Choroid plexus epithelial cell (primary cell): ENCODE measurements at places on chromosomes 6 and 20.

DNA sequence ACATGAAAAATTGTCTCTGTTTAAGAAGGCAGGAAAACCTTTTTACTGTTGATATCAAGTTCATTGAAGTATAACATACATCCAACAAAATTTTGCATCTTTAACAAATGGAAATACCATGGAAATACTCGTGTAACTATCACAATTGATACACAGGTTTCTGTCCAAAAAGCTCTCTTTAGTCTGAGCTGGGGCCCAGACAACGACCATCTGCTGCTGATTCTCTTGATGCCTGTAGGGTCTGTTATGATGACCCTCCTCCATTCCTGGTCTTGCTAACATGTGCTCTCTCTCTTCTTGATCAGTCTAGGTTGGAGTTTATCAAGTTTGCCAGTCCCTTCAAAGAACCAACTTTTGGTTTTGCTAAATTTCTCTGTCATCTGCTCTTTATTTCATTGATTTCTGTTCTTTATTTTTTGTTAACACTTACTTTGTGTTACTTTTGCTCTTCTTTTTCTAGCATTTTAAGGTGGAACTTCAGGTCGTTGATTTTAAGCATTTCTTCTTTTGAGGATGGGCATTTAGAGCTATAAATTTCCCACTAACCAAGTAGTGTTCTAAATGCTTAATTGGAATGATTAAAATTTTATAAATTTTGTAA, 116.8 kb downstream of the PSMB1 start:
- no peak for DNase-seq

- DNase-seq, result no peak
Measured at GRCh38 chr6:128400875-128401274, 119.5 kb downstream of the PTPRK start.

DNA sequence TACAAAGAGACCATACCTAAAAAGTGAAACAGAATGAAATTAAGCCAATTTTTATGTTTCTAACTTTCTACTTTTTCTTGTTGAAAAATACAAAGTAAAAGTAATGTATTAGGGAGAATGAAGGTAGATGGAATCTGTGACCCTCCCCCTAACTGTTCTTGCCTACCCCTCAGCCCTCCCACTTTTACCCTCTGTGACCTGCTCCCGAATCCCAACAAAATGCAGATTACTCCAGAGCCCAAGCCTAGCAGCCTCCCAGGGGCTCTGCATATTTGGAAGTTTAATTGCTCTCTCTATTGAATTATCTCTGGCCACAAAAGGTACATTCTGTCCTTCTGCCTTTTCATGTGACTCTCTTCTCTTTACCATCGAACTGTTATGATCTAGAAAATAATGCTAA, 201.5 kb downstream of the PKHD1 start:
- DNase-seq, result no peak

- no peak for DNase-seq
Measured at GRCh38 chr6:47256361-47256760, 53.3 kb downstream of the TNFRSF21 start.

GRCh38 chr6:46129291-46129628, 529 bp upstream of the ENPP4 start:
- no peak for DNase-seq

DNA sequence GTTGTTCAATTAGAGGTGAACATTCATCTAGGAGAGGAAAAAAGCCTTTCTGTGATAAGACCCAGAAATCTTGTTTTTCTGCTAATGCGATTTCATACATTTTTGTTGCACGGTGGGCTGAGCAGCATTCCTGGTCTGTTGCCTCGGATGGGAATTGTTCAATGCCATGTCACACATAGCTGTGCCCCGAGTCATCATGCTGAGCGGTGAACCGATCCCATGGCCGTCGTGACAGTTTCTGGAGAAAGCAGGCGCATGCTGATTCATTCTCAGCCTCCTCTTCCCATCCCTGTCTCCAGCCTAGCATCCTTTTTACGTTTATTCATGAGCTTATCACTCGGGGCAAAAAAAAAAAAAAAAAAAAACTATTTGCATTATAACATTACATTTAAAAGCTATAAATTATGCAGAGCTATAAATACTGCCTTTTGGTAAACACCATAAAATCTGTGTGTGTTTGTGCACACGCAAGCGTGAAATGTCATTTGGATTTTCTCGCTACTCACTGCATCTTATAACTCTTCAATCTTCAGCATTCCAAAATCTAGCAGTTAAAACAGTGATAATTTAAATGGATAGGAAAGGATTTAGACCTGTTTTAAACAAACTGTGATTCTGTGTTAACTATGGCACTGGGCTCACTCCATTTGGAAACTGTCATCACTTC, 58.9 kb upstream of the IFNGR1 start:
- peak; percentile 64 for DNase-seq

DNA sequence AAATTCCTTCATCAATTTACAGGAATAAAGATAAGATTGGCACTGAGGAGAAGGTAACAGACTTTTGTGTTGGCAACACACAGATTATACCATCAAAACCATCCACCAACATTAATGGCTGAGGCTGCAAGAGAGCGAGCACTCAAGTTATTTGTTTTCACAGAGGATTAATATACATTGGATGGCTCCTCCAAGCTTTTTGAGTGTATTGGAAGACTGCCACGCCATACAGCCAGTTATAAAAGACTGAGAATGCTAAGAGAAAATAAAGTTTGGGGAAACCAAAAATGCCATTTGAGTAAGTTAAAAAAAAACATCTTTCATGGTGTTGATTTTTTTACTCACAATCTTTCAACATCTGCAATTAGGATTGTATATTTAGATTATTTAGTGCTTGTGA, 973.8 kb upstream of the SLC35B3 start:
- DNase-seq, result no peak

DNA sequence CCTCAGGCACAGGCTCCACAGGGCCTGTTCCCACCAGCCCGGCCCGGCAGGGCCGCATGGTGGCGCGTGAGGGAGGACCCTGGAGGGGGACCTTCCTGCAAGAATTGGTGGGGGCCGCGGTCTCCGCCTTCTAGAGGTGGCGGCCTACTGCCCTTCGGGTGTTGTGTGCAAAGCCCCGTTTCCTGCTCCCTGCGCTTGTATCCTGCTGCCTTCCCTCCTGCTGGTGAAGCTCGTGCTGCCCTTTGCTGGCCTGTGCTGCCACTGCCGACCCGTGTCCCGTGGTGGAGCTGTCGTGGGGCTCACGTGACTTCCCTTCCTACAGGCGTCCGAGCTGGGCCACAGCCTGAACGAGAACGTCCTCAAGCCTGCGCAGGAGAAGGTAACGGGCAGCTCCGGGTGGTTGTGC, 8.4 kb upstream of the COL20A1 start:
- no peak for DNase-seq

- no peak for DNase-seq
Measured at GRCh38 chr6:15391500-15391899, 145.6 kb downstream of the JARID2 start.

DNA sequence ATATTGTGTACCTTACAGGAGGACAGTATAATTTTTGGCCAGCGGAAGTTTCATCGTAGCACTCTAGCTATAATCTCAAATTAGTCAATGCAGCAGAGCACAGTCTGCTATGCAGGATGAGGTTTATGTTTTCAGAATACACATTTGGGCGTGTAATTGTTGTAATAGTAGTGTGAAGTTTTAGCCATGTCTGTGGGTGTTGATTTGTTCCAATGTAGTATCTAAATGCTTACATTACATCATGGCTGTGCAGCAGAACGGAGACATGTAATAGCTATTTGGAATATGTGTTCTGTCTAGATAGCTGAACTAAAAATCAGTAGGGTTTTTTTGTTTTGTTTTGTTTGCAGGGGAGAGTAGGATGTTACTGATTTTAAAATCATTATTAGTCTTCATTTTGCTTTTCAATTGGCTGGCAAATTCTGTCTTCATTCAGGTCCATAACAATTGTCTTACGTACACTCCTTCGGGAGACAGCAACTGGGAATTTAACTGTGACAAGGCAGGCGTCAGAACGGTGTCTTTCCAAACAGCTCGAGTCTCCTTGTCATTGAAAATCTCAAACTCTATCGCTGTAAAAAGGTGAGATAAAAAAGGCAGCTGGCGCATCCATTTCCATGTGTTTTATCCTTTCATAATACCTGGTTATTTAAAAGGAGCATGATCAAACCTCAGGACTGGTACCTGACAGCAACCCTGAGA, 65.1 kb upstream of the CDH4 start:
- DNase-seq, result peak; percentile 53

GRCh38 chr6:167469672-167470071, 144.8 kb downstream of the TTLL2 start:
- DNase-seq, result no peak

GRCh38 chr6:11535801-11536230, 1.7 kb upstream of the TMEM170B start:
- peak; percentile 63 for DNase-seq

DNA sequence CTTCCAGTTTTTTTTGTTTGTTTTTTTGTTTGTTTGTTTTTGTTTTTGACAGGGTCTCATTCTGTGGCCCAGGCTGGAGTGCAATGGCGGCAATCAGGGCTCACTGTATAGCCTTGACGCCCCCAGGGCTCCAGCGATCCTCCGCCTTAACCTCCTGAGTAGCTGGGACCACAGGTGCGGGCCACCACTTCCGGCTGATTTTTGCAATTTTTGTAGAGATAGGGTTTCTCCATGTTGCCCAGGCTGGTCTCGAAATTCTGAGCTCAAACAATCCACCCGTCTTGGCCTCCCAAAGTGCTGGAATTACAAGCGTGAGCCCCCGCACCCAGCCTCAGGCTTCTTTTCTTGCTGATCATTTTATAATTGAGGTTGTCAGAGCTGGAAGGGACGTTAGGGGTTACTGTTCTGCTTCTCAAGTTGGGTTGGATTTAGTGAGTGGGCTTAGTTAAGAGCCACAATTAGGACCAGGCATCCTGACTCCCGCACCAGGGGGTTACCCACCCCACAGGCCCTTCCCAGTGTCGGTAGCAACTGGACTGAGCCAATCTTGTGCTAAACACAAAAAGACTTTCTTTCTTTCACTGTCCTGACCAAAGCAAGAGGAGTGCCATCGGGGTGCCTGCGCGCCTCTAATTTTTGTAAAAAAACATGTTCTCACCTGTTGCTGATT, 13.1 kb upstream of the ZSCAN9 start:
- no peak for DNase-seq

DNA sequence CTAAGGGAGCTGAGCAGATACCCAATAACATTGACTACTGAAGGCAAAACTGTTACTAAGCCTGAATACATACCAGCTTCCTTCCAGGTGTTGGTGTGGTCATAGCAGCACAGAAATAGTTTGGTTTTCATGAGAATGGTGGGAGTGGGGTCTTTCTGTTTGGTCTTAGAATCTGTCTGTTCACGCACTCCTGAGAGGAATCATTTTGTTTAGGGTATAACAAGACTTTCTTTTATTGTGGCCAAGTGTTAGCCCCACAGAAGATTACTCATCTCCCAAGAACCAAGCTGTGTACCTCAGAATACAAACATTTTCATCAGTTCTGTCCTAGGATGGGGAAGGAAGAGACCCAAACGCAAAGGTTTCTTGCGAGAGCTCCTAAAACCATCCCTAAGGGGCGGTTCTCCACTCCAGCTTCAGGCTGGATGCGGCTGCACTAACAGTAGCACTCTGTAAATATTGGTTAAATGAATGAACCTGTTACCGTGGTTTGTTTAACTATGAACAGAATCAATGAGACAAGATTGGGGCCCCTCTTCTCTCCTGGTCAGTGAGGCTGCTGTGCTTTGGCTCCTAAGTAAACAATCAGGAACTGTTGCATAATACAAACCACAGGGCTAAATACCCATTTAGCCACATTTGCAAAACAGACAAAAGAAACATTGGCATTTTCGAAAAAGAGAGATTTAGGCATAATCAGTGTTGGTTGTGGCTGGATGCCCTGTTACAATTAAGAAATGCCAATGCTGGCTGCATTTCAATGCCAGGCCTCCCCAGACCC, 44.9 kb downstream of the SNAP25 start:
- peak; percentile 18 for DNase-seq

GRCh38 chr6:134446896-134447295, 129.0 kb upstream of the SGK1 start:
- no peak for DNase-seq

- no peak for DNase-seq
Measured at GRCh38 chr6:46380152-46380807, 111.0 kb downstream of the RCAN2 start.

DNA sequence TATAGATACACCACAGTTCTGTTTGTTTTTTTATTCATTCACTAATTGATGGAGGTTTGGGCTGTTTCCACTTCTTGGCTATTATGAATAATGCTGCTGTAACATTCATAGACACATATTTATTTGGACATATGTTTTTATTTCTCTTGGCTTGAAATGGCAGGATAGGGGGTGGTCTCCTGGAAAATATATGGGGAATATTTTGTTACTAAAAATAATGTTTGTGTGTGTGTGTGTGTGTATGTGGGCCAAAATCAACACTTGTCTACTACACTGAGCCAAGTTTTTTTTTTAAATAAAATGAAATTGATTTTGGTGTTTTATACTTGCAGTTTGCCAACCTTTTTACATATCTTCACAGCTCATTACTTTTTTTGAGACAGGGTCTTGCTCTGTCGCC, 264.4 kb upstream of the SULF2 start:
- no peak for DNase-seq

GRCh38 chr6:42989923-42990322, 5.6 kb downstream of the PPP2R5D start:
- DNase-seq, result no peak

DNA sequence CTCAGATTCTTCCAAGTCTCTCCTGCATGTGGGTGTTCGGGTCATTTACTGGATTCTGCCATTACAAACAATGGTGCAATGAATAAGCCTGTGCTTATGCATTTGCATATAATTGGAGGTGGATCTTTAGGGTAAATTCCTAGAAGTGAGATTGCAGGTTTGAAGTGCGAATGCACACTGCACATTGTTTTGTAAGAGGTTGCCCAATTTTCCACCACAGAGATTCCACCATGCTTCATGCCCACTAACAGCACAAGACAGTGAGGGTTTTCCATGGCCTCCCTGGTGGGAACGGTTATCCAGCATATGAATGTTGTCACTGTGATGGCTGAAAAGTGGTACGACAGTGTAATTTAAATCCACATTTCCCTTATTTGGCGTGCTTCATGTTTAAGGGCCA, 178.8 kb upstream of the PMEPA1 start:
- DNase-seq, result no peak

- no peak for DNase-seq
Measured at GRCh38 chr6:169371344-169372127, 117.9 kb upstream of the THBS2 start.

DNA sequence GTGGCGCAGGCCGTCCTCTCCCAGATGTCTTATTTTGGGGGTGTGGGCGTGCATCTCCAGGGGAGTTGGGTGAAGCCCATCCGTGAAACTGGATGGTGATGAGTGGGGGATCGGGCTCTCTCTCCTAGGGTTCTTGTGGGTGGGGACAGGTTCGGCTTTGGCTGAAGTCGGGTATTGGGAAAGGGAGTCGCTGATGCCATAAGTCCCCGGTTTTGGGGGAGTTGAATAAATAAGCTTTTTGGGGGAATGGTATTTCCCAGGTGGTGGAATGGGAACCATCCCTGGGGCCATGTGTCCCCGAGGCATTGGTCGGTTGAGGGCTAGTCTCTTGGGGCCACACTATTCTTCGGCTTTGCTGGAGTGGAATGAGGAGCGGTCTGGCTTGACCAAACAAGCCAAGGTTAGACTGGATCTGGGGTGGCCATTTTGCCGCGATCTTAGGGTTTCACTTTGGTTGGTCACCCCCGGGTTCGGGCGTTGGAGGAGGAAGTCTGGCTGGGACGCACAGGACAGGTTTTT, 481 bp downstream of the ZNF133 start:
- peak; percentile 35 for DNase-seq
